ENCODE measurements at places on chromosomes 5 and 9.

DNA sequence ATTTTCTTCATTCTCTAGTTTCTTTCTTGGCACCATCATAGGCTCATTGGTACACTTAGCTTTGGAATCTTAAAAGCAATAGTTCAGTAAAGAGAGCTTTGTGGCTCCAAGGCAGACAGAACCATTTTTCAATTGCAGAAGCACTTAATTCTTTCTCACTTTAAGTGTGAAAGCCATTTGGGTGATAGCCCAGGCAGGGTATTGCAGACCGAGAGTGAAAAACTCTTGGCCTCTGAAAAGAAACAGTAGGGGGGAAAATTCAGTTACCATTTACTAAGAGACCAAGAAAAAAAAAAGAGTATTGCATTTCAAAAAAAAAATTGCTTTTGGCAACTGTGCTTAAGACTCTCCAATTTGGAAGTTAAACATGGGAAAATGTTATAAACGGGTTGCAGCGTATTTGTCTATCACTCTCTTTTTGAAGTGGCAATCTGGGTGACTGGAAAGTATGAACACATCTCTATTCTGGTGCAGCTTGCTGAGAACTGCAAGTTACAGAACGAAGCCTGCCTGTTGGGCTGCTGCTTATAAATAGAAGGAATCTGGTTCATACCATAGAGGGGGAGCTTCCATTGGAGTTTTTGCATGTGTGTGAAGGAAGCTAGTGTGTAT, 170.5 kb downstream of the TLE4 start:
- no peak for DNase-seq

GRCh38 chr5:50710838-50711237, 44.4 kb downstream of the PARP8 start:
- DNase-seq, result no peak

- no peak for DNase-seq
Observed at GRCh38 chr9:124054582-124055227, 43.1 kb downstream of the LHX2 start.

- no peak for DNase-seq
Observed at GRCh38 chr9:16530669-16531642, 339.5 kb downstream of the BNC2 start.

DNA sequence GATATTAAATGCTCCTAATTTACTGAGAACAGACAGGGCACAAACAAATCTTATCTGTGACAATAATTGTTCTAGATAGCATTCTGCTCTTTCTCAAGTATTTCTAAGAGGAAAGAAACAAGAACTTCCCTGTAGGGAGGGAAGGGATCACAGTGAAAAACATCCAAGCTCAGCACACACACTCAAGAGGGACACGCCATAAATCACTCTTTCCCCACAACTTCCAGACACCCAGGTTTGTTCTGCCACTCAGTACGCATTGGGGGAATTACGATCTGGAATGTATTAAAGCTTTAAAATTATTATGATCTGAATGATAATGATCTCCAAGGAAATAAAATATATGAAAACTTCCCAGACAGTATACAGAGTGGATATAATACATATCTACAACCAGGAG, 221.4 kb downstream of the GNA14 start:
- DNase-seq, result no peak

Data from HuH-7 (cell line).